SIG-M5 (cell line): ENCODE measurements at places on chromosomes 16 and 17.

GRCh38 chr16:29993191-29993902, 2.1 kb downstream of the HIRIP3 start:
- no peak for DNase-seq

DNA sequence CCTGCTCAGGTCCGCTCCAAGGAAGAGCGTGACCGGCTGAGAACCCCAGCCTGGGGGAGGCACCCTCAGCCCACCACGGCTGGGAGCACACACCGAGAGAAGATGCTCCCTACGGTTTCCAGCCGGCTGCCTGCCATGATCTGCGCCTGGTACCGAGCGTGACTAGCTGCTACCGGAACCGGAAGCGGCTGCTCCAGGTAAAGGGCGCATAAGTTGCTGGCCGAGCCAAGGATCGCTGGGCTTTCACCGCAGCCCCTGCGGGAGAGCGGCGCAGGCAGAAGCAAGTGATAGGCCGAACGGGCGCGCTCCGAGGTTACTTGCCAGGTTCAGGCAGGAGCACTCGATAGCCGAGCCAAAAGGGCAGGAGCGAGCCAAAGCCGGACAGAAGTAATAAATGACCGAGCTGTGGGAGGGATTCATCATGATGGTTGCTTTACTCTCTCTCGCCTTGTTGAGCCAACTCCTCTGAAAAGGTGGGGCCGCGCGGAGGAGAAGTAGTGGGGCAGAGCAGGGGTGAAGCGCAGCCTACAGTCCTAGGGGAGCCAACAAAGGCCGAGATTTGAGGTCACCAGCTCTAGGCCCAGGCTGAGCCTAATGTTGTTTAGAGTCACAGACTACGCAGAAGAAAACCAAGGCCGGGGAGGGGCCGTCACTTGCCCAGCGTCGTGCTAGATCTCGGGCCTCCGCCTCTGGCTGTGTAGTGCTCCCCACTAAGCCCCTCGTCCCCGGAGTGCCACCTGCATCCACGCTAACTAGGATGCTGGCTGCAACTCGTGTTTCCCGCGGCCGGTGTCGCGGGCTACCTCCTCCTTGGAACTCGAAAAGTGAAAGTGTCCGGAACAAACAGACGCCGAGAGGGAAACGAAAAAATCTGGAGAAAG, at the start of gene MRPS23:
Gene MRPS23 (minus strand): TSS at position 171 of the 881 bp plus-strand sequence. CDS start 34 bp downstream, at position 137.
- peak; percentile 91 for DNase-seq

GRCh38 chr16:10933865-10934264, 8.4 kb downstream of the DEXI start:
- DNase-seq = no peak

GRCh38 chr17:77444628-77444983, 303.8 kb downstream of the SEC14L1 start:
- DNase-seq = no peak

DNA sequence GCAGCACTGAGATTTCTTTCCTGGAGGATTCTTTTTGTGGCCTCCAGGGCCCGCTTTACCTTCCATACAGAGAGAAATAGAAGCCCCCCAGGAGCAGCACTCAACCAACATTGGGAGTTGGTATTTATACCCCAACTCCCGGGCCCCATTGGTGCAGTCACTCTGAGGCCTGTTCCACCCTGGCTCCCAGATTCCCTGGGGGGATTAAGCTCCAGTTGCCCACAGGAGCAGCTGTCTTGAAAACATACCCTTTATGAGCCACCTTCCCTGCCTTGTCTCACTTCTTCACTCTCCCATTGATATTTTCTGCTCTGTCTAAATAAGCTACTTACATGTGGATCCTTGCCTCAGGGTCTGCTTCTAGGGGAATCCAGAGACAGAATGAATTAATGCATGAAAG, 167.8 kb downstream of the KATNIP start:
- DNase-seq = no peak

GRCh38 chr17:28372203-28372944, 880 bp downstream of the SARM1 start:
- DNase-seq = no peak

DNA sequence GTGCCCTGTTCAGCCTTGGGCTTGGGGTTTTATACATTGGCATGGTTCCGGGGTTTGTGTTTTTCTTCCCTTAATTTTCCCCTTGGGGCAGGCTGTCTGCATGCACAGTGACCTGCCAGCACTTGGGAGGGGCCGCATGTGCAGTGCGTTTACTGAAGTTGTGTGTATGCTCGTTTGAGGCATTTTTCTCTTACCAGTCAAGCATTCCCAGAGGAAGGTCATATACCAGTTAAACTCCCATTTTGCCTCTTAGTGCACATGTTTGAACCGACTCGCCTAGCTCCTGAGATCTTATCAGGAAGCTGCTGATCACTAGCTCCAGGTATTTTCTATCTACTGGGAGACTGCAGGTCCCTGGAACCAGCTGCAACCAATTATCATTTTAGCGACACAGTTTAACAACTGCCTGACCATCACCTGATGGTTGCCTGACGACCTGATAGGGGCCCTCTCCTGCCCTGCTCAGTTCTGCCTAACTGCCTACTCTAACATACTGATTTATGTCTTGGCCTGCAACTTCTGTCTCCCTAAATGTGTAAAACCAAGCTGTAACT, 51.4 kb downstream of the MFSD11 start:
- no peak for DNase-seq
